ENCODE measurements at places on chromosomes 1 and 21. TPM values are rescaled to one million over a fixed set of nuclear protein-coding genes. Genes with fewer than 3 reads are reported as not detected.

The IL24 gene
- total RNA-seq: not detected

The DIO1 gene
- not detected for total RNA-seq

DNA sequence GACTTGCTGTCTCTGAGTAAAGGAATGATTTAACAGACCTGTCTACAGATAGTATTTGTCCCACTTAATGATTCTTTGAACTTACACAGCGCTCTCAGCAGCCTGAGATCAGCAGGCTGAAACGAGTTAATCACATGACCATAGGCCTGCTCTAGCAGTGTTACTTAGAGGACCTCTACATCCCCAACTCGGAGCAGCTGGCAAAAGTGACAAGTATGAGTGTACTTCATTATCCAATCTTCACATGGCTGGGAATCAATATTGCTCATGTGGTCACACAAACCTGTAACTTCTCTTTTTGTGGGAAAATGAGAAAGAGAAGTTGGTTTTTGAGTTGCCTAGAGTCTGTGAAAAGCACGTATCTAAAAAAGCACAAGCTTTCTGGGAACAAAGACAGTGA is 11.4 kb upstream of the ATP13A2 start:
- no peak for DNase-seq

- peak; percentile 64 for DNase-seq
Measured at GRCh38 chr1:235503403-235504121, 690 bp downstream of the B3GALNT2 start.

DNA sequence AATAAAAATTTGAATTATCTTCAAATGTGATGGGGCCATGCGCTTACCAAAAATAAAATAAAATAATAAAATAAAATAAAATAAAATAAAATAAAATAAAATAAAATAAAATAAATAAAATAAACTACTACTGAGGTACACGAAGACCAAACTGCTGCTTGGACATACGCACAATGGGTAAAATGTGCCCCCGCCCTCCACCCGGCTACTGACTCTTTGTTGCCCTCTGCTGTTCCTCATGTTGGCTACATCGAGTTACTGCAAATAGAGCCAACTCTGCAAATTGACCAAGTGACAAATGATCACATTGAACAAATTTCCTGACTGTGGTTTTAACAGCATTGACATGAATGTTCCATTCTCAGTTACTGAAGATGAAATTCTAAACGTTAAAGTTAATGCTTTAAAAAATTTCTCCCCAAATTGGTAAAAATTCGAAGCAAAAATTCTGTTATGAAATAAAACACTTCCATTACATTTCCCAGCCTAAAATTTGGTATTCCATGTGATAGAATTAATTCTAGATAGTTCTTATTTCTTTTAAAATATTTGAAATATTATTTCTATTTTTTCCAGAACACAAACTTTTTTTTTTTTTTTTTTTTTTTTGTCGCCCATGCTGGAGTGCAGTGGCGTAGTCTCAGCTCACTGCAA is 18.8 kb upstream of the MAP1LC3C start:
- DNase-seq: peak; percentile 58

- DNase-seq: no peak
Measured at GRCh38 chr1:163673759-163674151, 352.0 kb downstream of the NUF2 start.

DNA sequence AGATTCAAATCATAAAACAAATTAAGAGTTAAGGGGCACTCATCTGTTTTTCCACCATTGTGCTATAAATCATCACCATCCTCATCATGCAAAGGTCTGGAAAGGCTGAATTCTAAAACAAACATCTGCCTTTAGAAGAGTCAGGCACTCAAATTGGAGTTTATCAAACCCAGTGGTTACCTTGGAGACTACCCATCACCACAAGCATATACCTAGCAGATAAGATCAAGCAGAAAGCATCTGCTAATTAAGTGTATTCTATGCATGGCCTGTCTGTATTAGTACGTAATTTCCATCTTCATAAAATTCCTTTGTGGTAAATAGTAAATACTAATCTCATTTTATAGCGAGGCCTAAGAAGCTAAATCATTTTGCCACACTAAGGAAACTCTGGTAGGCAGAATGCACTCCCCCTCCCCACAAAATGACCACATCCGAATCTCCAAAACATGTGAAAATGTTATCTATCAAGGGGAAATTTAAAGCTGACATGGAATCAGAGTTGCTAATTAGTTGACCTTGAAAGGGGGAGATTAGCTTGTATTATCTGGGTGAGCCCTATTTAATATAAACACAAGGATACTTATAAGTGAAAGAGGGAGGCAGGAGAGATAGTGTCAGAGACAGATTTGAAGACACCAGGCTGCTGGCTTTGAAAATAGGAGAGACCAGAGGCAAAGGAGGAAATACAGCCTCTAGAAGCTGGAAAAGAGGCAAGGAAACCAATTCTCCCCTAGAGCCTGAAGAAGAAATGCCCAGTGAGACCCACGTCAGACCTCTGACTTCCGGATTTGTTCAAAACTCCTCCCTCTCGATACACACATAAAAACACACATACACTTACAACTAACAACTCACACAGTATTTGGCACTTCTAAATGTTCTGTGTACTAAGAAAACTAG is 23.2 kb downstream of the ARID4B start:
- DNase-seq: no peak

- no peak for DNase-seq
Measured at GRCh38 chr21:43923391-43923790, 58.4 kb downstream of the AGPAT3 start.

- DNase-seq: no peak
Measured at GRCh38 chr1:204701229-204701628, 15.7 kb upstream of the LRRN2 start.

The LCE7A gene
- total RNA-seq: not detected

DNA sequence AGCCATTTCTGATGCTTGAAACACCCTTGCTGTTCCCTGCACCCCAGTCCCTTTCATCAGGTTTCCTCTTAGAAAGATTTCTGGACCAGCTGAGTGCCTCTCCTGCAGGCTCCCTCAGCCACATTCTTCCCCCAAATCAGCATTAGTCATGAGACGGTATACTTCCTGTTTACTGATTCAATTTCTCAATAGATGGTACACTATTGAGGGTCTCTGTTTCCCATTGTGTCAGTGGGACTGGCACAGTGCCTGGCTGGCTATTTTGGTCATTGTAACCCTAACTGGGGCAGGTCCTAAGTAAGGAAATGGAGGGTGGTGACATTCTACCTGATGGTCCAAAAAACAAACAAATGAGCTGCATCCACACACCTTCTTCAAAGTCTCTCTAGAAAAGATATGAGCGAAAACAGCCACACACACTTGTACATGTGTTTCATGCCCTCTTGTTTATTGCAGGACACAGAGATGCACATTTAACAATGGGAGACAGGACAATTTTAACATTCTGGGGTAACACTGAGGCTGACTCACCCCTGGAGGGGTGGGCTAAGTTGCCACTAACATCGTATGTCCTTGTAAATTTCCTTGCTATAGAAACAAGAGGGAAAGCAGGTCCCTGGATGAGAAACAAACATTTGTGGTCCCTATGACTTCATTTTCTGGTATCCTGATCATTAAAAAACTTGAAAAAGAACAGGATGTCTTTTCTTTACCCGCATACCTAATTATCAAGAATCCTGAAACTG is 77.5 kb downstream of the RRAGC start:
- DNase-seq: no peak

The DYRK3 gene
- total RNA-seq: 24.1 TPM

- peak; percentile 59 for DNase-seq
Measured at GRCh38 chr1:164562511-164562910, 3.5 kb downstream of the PBX1 start.

- no peak for DNase-seq
Measured at GRCh38 chr1:185257950-185258208, 59.2 kb downstream of the IVNS1ABP start.

DNA sequence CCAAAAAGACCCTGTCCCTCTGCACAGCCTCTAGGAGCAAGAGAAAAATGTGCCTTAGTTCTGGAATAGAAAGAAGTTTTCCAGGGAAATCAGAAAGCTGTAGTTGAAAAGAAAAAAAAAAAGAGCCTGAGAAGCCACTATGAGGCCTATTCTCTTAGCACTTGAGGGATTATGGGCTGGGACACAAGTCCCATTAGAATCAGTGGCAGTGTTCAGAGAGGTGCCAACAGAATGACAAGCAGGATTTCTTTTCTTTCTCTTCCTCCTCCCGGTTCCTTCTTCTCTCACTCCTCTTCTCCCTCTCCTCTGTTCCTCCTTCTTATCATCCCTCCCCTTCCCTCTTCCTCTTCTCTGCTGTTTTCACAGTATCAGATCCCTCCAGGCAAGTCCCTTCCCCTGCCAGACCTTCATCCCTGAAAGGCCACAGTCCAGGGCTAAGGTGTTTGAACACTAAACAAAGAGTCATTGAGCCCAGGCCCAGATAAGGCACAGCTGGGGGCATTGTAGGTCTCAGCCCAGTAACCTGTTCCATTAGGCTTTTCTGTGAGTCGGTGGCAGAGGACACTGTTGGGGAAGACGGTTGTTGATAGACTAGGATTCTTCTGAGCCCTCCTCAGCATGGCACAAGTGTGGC is 64.7 kb upstream of the LPGAT1 start:
- no peak for DNase-seq

DNA sequence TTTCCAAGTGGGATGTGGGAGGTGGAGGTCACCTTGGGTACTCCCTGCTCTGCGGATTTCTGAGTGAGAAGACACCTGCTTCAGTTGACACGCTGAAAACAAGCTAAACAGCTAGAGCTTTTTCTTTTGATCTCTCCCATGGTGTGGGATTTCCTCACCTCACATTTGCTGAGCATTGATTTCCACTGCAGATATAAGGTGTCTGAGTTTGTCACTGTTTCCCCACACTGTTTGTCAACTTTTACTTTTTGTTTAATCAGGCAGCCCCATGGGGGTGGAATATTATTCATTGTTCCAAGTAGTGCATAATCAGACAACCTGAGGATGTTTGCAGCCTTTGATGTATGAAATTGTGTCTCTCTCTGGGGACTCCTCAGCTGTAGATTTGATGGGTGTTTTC is 49.5 kb downstream of the FASLG start:
- no peak for DNase-seq

DNA sequence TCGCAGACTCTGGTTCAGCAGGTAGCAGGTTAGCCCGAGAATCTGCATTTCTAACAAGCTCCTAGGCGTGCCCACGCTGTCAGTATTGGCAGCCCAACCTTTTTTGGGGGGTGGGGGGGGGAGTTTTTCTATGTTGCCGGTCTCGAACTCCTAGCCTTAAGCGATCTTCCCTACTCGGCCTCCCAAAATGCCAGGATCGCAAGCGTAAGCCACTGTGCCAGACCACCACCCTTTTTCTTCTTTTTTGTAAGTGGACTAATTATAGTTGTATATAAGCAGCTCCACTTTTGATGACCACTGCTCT is 480 bp upstream of the MIS18A start:
- DNase-seq: no peak

GRCh38 chr1:245272676-245273075 is 117.9 kb downstream of the KIF26B start:
- DNase-seq: no peak

DNA sequence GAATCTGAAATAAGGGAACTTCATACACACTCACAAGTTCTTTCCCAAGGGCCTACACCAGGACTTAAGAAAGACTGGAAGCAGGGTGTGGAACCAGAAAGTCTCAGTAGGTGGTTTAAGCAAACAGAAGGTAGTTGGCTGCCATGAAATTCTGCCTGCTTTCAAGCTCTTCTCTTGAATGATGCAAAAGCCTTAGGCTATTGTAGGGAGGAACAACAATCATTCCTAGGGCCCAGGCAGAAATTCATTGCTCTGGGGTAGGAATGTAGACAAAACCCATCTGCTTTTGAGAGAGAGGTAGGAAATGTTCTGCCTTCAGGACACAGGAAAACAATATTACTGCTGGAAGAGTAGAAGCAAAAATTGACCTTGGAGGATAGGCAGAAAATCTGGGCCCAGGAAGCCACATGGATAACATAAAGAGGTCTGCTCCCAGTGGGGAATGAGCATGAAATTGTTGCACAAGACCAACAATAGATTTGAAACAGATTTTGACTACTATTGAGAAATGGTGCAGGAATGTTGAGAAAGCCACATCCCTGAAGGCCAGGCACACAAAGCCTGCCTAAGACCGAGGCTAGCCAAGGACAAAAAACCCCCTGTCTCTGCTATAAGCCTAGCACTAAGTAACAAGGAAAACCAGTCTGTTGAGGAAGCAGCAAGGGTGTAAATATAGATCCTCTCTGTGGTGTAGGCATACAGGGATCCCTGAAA is 22.7 kb upstream of the SFT2D2 start:
- no peak for DNase-seq

DNA sequence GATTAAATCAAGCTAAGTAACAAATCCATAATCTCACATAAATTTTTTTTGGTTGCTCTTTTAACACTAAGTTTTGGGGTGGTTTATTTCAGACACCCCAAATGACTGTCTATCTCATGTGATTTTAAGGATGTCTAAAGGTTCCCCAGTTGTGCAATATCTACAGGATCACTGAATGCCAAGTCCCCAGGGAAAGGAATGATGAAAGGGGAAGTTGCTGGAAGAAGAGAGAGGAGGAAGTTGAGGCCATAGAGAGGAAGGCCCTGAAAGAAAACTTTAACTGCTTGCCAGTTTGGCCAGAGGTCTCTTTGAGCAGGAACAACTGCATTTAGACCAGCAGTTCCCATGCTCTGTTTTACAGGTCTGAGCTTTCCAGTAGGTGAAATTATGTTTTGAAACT is 27.5 kb upstream of the SLC19A2 start:
- no peak for DNase-seq

- DNase-seq: no peak
Measured at GRCh38 chr1:47796626-47797025, 200.6 kb downstream of the TRABD2B start.

The F13B gene
- total RNA-seq: not detected

All from G401 (cell line).